ENCODE measurements at places on chromosomes 1 and 21.

- DNase-seq: no peak
Observed at GRCh38 chr1:16189003-16189402, 23.4 kb downstream of the ARHGEF19 start.

DNA sequence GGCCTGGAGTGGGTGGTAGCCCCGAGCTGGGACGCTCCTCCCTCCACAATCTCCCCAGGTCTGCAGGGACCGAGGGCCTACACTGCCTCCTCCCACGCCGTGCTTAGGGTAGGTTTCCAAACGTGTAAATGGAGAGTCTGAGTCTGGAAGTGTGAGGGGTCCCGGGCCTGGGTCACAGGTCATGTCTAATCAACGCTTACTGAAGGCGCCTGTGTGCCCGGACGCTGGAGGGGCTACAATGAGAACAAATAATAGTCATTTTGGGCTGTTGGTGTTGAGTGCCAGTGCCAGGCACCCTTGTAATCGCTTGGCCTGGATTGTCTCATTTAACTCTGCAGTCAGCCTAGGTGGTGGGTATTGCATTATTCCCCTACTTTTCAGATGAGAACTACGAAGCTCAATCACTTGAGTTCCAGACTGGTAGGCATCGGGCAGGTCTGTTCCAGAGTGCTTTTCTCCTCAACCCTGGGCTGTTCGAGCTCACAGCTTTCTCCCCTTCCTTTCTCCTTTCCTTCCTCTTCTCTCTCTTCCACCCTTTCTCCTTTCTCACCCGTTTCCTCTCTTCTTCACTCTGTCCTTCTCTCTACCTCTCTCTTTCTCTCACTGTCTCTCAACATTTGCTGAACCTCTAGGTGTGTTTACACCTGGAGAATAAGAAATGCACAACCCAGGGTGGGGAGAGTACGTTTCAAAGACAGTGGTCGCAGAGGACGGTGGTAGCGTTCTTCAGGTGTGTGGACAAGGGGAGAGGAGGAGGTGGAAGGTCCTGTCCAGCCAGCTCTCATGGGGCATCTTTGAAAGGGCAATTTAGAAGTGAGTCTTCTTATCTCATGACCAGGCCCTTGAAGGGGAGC, 883 bp downstream of the SLC66A1 start:
- DNase-seq: no peak

- DNase-seq: no peak
Observed at GRCh38 chr1:37146071-37146470, 111.8 kb upstream of the GRIK3 start.

DNA sequence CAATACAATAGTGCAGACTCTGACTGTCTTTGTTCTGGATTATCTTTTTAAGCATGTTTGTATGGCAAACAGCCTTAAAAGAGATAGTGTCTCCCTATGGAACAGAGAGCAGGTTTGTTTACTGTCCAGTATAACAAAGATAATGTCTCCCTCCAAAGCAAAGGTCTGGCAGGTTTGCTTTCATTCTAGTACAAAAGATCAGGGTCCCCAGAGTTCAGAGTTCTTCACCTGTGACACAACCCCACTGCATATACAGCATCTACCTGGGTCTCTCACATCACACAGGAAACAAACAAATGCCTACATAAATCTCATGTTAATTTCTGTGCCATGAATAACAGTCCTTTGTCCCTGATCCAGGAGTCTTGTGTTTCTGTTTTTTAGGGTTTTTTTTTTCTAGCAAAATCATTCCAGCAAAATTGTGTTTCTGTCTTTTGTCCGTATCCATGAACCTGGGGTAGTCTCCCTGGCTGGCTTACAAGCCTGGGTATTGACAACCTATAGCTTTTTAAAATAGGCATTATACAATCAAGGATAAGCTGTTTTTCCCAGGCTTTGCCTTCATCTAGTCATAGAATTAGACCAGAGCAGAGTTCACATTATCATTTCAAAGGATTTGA, 89.4 kb upstream of the PTBP2 start:
- DNase-seq: no peak

DNA sequence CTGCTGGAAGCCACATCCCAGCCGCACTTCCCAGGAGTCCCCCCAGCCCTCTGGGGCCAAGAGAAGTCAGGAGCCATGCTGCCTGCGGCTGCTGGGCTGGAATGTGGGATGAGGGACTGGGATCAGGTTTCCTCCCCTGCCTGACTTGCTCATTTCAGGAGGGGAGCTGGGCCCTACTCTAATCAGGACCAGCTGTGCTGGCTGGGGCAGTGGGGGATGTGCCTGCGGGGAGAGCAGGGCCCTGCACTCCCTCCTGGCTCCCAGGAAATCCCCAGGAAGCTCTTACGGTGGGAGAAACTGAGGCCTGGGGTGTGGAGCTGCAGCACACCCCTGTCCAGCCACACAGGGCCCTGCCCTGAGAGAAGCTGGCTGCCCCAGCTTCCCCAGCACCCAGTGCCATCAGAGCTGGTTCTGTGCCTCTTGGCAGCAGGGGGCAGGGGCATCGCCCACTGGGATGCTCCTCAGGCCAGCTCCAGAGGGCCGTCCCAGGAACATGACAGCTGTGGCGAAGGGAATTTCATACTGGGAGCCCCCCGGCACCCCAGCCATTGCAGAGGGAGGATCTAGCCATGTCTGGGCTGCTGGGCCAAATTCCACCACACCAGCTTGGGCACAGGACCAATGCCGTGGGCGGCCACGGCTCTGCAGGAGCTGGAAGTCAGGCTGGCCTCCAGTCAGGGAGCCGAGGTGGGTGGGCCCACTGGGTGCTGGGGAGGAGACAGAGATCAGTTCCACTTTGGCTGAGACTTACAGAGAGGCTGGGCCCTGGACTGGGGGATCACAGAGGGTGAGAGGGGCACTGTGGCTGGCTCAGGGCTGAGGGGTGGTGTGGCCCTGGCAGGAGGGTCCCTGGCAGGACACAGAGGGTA, 21.3 kb upstream of the PRSS38 start:
- DNase-seq: no peak

DNA sequence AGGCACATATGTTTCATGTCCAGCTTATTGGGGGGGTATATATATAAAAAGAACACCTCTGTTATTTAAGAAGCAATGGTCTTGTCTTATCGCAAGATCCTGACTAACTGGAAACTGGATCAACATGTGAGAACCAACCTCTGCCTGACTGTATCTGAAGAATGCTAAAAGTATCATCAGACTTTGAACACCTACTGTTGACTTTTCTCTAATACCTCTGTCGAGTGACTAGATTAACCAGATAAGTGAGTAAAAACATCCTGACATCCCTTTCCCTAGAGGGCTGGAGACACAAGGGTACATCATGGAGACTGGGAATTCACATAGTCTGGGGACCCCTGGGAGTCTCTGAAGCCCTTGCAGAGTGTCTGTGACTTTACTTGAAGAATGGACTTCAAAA, 26.3 kb upstream of the PIGC start:
- no peak for DNase-seq

DNA sequence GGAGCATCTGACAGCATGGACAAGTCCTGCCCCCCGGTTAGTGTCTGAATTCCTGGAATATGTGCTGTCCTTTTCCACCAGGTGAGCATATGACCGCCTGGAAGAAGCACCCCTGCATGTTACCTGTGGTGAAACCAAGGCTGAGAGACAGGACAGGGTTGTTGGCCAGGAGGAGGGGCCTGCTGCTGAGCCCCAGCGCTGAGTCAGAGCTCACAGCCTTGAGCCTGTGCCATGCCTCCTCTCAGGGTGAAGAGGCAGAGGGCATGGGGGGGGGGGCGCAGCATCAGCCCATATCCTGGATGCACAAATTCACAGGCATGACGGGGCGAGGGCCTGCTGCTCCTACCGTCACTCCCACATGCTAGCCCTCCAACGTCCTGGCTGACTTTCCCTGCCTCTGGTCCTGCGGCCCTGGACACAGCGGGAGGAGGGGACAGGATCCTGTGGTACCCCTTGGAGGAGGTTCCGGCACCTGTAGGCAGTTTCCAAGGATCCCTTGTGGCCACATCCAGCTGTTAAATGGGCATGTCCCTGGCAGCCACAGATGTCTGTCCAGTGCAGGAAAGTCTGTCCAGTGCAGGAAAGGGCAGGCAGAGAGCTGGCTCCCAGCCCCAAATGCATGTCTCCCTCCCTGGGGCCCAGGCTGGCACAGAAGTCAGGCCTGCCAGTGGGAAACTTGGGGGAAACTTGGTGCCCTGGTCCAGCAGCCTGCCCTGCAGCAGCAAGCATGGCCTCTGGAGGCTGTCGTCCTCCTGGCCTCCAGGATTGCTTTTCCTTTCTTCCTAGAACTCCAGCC, 23.9 kb downstream of the TTC34 start:
- DNase-seq: no peak

- DNase-seq: no peak
Observed at GRCh38 chr1:197178998-197179397, 32.5 kb upstream of the ASPM start.
